ENCODE measurements at places on chromosomes 5 and 9. TPM values are rescaled to one million over a fixed set of nuclear protein-coding genes. Genes with fewer than 3 reads are reported as not detected.

- DNase-seq = peak; percentile 69
Observed at GRCh38 chr9:114387680-114388356, at the start of gene AKNA. TSS of gene AKNA (minus strand) at chr9:114387982. CDS start at chr9:114381333, 6,649 bp downstream.

DNA sequence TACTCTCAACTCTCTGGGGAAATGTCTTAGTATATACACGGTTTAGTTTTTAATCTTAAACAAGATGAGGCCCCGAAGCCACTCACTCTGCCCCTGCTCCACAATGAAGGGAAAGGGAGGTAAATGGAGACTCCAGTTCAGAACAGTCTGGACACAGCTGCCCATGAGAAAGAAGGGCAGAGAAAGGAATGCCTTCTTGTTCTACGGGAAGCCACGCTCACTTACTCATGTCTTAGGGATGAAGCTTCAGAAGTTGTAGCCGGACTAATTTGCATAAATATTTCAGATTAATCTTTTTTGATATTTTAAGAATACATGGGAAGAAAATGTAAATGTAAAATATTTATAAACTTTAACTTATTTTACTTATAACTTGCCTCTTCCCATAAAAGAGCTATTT lies 94.0 kb downstream of the COL23A1 start:
- DNase-seq = no peak

GRCh38 chr9:126838895-126839294 lies 21.5 kb upstream of the ZBTB34 start:
- no peak for DNase-seq

GRCh38 chr5:8831854-8832253 lies 714.0 kb downstream of the SEMA5A start:
- no peak for DNase-seq

DNA sequence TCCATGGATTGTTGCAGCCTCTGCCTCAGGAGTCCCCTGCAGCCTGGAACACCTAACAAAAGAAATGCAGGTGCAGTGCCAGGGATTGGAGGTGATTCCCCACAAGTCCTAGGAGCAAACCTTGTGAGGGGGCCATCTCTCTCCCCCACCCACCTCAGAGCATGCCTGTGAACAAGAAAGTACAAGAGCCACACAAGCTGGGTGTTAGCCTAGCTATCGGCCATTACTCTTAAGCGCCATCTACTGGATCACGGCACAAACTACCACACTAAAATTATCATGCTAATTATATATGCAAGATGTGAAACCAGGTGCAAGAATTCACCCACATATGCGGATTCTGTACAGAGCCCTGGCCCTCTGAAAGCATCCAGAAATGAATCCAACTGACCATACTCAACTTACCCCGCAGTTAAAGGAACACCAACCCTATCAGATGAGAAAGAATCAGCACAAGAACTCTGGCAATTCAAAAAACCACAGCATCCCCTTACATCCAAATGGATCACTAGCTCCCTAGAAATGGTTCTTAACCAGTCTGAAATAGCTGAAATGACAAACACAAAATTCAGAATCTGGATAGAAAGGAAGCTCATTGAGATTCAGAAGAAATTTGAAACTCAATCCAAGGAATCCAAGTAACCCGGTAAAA lies 16.5 kb upstream of the PRSS3 start:
- DNase-seq = no peak

DNA sequence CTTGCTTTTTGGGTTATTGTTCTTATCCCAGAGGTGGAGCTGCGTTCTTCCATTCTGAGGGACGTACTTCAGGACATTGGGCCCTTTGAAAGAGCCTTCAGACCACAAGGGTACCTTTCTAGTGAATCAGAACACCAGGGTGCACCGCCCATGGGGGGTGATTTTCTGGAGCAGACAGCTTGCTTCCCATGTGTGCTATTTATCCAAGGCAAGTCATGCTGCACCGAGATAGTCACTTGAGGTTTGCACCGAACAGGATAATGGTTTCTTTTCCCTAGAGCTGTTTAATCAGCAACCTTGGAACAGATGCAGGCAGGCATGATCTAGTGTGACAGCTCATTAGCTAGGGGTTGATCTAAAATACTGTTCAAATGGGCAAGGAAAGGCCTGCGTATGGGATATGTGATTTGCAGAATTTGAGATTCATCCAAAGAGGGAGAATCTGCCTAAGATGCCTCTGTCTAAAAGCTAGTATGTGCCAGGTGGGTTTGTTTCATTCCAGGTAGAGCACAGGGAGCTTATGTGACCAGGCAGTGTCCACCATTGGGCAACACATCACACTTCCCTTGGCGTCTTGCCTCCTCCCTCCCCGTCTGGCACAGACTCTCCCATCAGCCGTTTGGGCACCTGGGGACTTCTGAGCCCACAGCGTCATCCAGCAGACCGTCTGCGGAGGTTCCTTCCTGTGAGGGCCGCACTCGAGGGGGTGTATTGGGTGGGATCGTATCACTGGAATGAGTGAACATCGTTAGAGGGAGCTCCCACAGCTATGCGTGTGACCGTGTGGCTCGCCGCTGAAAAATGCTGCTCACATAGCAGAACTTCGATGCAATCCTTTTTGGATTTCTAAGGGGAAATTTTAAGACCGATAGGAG lies 23.0 kb downstream of the ABL1 start:
- no peak for DNase-seq

DNA sequence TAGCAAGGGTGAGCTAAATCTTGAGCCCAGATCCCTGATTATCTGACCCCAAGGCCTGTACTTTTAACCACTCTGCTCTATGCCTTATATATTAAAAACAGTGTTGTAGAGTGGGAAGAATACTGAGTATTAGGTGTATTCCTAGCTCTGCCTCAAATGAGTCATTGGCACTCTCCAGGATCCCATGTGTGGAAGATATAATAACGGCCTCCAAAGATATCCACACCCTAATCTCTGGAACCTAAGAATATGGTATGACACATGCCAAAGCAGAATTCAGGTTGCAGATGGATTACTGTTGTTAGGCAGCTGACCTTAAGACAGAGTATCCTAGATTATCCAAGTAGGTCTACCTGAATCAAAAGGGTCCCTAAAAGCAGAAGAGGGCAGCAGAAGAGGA lies 110.8 kb downstream of the ADRB2 start:
- DNase-seq = no peak

GRCh38 chr9:8622871-8623270 lies 823.3 kb upstream of the DMAC1 start:
- DNase-seq = no peak

DNA sequence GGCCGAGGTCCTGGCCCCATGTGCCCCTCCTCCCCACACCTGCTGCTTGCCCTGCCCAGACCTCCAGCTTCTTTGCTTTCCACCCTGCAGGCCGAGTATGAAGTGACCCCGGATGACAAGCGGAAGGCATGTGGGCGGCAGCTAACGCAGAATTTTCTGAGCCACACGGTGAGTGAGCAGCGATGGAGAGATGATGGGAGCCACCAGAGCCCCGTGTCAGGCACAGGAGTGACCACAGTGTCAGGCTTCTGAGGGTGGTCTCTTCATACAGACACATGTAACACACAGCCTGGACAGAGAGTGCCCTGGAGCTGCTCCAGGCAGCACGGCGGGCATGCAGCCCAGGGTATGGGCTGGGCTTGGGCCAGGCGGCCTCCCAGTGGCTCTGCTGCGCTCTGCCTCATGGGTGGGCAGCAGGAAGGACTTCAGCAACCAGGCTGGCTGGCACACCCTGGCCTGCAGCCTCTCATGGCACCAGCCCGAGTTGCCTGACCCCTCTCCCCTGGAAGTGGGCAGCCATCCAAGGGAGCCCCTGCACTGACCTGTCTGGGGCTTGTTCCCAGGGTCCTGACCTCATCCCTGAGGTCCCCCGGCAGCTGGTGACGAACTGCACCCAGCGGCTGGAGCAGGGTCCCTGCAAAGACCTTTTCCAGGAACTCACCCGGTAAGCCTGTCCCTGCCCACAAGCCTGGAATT lies 5.8 kb downstream of the GRK6 start:
- DNase-seq = no peak

DNA sequence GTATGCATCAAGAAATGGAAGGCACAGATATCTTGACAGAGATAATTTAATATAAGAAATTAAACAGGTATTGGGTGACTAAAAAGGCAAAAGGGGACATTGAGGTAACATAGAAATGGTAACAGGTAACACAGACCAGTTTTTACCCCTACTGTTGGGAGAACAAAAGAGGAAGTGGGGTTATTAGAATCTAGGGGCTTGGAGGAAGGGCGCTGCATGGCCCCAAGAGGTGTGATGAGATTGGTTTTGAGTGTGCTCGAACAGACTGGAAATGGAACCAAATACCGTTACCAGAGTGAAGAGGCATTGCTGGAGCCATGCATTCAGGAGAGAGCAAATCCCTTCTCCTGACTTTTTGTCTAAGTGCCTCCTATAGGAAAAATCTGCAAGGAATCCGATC lies 193.9 kb downstream of the ALDH1A1 start:
- no peak for DNase-seq

DNA sequence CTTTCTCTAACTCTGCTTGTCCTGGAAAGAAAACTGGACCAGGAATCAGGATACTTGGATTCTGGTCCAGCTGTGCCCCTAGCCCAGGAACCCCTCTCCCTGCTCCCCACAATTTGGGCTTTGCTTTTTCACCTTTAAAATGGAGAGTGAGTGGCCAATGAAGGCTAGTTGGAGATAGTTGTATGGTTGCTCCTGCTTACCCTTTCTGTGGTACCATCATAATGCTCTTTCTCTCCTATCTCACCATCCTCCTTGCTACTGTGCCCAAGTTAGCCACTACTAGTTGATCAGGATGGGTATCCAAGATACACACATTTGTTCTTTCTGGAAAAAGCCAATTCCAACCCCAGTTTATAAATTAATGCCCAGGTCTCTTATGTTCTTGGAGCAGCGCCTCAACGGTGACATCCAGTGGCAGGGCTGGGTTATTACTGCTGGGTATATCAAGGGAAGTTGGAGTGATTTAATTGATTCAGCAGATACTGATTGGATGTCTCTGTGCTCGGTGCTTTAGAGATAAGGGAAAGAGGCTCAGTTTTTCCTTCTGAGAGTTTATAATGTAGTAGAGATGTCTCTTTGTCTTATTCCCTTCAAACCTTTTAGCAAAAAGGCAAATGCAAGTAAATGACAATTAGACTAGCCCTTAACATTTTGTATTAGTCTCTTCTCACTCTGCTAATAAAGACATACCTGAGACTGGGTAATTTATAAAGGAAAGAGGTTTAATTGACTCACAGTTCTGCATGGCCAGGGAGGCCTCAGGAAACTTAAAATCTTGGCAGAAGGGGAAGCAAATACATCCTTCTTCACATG lies 38.5 kb downstream of the FAXDC2 start:
- peak; percentile 11 for DNase-seq

- no peak for DNase-seq
Observed at GRCh38 chr5:181204826-181205760, at the start of gene TRIM7. TSS of gene TRIM7 (minus strand) at chr5:181205196. CDS start at chr5:181205110, 86 bp downstream.

GRCh38 chr9:121945281-121945680 lies 147.8 kb downstream of the TTLL11 start:
- no peak for DNase-seq

DNA sequence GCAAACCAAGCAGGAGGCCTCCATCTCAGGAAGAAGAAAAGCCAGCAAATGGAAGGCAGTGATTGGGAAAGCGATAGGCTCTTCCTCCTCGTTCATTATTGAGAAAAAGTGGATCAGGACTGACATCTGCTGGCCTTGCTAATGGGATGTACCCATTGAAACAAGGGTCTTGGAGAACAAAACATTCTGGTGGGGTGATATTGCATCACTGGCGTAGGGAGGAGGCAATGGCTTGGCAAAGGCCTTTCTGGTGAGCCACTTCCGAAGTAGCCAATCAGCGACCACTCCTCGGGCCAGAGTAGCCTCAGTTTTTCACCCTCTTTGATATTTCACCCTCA lies 86.7 kb upstream of the NFIB start:
- DNase-seq = no peak

The BRD9 gene
- 45.1 TPM for polyA plus RNA-seq

The ACTL7A gene
- not detected for polyA plus RNA-seq

The CDC25C gene
- 6.6 TPM for polyA plus RNA-seq

The ANKRD20A1 gene
- polyA plus RNA-seq = 3.5 TPM

The OGN gene
- 72.7 TPM for polyA plus RNA-seq

The FOXD4 gene
- 0.42 TPM for polyA plus RNA-seq

The C9 gene
- 0.37 TPM for polyA plus RNA-seq
